Left kidney (tissue), 8 donors: ENCODE measurements at places on chromosomes 12 and 14. TPM values are rescaled to one million over a fixed set of nuclear protein-coding genes. Genes with fewer than 3 reads are reported as not detected.

GRCh38 chr12:11906286-11906935 lies 164.3 kb upstream of the BCL2L14 start:
- no peak for DNase-seq

GRCh38 chr12:48615681-48616080 lies 45.8 kb upstream of the LALBA start:
- no peak for DNase-seq

DNA sequence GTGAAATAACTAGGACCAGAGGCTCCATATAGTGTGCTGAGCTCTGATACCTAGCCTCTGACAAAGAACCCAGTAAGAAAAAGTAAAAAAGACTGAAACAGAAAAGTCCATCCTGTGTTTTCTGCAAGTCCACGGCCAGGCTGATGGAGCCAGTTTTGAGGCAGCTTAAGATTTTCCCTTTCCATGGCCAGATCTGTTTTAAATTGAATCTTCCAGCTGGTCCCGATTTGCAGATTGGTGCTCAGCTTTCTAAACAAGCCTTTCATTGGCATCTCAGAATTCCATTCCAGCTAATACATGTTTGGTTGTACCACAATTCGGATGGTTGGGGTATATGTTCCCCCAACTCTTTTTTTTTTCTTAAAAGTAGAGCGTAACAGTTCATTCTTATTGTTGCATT lies 152.0 kb downstream of the DACT1 start:
- no peak for DNase-seq

DNA sequence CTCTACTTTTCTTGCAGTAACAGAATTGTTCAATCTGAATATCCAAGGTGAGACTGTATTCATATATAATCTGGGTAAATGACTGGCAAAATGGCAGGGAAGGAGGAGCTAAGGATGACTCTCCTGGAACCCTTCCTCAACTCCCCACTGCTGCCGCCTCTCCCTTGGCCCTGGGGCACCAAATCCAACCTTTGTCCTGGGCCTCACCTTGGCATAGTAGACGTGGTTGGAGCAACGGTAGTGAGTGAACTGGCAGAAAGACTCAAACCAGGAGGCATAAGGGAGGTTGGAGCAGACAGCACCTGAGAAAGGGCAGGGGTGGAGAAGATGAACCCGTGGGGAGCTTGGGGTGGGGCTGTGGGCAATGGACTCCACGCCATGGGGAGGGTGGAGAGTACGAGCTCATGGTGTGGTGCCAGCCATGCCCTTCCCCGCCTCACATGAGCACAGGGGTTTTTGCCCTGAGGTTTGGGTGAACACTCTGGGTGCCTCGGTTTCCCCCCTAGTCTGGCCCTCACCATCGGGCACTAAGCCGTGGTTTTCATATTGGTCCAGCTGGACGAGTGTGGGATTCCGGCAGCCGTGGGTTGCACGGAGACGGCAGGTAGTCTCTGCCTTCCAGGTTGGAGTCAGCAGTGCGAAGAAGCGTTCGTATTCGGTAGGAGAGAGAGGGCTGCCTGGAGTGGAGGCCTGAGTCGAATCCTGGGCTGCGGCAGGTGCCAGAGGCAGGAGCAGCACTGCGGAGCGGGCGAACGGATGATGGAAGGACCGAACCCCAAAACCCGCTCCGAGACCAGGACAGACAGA lies 753 bp downstream of the ACRBP start:
- DNase-seq = no peak

DCN gene
- polyA plus RNA-seq = 366 TPM
